ENCODE measurements at places on chromosomes 6 and 20.

GRCh38 chr6:13362412-13362811 lies 34.1 kb upstream of the TBC1D7 start:
- no peak for DNase-seq

DNA sequence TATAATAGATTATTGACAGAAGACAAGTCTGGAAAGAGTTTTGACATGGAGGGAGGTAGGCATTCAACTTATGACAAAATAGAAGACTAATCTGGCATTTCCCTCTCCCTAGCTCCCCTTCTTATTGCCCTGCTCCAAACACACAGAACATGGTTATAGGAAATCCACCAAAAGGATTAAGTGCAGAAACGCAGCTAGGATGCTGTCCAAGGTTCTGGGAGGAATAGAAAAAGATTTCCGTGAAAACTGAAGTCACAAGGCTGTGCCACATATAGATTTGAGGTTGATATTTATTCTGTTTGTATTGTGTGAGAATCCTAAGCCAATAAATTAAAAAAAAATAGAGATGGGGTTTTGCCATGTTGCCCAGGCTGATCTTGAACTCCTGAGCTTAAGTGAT lies 107.9 kb upstream of the MAP3K7 start:
- DNase-seq = no peak

GRCh38 chr20:41181567-41181966 lies 44.2 kb downstream of the PLCG1 start:
- DNase-seq = no peak

DNA sequence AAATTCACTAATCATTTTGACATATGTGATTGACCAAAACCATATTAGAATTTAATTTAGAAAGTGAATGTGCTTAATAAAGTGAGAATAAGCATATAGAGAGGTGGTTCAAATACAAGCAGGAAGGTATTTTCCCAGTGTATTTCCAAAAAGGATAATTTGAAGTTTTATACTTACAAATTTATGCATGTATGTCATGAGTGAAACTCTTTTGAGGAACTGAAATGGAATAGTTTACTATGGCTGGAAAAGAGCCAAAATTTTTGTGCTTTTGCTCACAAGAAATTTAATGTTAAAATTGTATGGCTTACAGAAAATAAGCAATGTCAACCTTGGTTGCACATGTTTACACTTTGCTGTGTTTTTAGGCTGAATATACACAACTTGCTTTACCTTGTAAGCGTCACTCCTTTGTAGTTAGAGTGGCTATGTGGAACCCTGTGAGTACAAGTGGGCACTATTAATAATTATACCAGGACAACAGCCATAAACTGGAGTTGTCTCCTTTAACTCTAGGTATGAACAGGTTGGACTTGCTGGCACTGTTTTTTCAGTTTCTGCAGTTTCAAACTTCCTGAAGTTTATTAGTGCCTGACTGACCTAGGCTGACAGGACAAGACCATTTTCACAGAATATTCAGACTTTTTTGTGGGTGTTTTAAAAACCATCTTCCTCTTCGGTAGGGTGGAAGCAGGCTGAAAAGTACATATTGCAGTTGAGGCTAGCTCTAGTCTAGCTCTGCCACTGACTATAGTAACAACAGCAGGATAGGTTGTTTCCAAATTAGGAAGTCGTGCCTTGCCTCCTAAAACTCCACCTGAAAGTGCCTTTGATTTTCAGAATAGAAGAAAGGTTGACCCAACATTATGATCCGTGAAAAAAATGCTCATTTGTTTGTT lies 6.0 kb downstream of the AFDN start:
- no peak for DNase-seq

- DNase-seq = no peak
These were observed 50.5 kb downstream of the EYA4 start for GRCh38 chr6:133291671-133292070.

- DNase-seq = no peak
These were observed 401.6 kb upstream of the RUNX2 start for GRCh38 chr6:44926556-44926955.

- DNase-seq = no peak
These were observed 89.9 kb upstream of the NEDD9 start for GRCh38 chr6:11322252-11322885.

GRCh38 chr20:10119336-10119735 lies 84.5 kb downstream of the ANKEF1 start:
- DNase-seq = no peak

DNA sequence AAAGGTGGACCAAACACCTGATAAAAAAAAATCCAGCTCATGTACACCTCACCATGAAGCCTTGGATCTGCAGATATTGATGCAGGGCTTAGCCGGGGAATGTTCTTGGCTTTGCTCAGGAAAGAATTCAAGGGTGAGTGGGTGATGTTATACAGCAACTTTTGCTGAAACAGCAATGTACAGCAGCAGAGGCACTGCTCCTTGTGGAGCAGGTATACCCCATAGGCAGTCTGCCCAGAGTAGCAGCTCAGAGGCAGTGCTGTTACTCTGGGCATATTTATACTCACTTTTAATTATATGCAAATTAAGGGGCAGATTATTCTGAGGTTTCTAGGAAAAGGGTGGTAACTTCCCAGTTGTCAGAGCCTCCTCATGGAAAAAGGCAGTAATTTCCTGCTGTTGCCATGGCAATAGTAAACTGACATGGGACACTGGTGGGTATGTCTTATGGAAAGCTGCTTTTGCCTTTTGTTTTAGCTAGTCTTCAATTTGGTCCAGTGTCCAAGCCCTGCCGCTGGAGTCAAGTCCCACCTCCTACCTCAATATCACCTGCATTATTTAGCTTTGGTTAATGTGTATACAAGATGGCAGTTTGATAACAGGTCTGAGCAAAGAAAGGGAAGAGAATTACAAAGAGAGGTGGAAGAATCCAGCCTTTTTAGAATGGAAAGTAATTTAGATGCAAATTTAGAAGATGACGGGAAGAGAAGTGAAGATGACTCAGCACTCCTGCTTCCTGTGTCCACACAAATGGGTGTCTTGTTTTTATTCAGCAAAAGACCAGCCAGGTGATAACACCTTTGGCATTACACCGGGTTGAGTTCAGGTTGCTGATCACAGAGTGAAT lies 110.1 kb upstream of the JAG1 start:
- no peak for DNase-seq

DNA sequence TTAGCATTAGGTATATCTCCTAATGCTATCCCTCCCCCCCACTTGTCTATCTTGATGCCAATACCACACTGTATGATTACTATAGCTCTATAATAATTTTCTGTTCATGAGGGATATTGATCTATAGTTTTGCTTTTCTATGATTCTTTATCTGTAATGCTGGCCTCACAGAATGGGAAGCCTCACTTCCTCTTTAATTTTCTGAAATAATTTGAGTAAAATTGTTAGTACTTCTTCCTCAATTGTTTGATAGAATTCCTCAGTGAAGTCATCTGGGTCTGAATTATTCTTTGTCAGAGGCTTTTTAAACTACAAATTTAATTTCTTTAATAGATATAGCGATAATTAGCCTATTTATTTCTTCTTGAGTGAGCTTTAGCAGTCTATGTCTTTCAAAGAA lies 31.2 kb downstream of the SIRPD start:
- no peak for DNase-seq

DNA sequence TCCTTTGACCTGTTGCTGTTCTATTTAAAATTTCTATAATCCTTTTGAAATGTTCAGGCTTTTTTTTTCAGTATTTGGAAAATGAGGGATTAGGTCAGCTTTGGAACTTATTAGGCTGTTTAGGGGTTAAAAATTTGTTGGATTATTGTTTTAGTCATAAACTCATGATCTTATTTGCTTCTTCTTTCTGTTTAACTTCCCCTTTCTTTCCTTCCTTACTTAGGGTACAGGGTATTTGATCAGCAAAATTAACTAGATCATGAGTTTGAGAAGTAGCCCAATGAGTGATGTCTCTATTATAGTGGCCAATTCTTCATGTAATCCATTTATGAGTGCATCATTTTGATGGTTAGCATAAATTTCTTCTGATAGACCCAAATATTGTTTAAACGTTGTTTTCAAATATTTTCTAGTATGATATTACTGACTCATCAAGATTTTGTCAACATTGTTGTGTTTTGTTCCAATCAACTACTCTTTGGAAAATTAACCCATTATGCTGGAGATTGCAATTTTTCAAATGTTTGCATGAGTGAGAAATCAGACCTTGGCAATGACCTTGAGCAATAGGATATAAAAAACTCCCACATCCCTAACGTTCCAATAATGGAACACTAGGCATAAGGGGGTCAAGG lies 94.4 kb downstream of the OTOR start:
- DNase-seq = no peak

DNA sequence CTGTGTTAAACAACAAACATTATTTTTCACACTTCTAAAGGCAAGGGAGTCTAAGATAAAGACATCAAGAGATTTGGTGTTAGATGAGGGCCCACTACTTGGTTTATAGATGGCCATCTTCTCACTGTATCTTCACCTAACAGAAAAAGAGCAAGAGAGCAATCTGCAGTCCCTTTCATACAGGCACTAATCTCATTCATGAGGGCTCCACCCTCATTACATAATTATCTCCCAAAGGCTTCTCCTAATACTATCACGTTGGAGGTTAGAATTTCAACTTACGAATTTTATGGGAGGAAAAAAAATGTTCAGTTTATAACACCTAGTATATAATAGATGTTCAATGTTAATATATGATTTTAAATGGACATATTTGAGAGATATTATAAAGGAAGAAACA lies 45.6 kb downstream of the HDAC2 start:
- no peak for DNase-seq

GRCh38 chr6:27428502-27428901 lies 39.9 kb downstream of the ZNF391 start:
- no peak for DNase-seq

GRCh38 chr6:74925683-74926082 lies 280.2 kb downstream of the COL12A1 start:
- no peak for DNase-seq

DNA sequence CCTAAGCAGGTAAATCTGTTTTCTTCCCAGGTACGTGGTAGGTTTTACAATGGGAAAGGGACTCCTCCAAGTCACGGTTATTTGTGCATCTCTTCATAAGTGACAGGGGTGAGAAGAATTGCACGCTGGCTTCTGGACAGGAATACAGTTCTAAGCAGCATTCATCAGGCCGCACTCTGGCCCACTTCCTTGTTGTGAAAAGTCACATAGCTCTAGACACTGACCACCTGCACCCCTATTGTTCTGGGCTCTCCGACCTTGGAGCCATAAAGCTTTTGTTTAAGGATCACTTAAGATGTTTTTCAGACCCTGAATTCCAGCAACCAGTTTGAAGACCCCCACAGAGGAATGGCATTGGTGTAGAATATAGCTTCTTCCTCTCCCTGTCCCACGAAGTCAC lies 31.4 kb downstream of the RAMACL start:
- DNase-seq = no peak
